ENCODE measurements at places on chromosomes 4 and X. TPM values are rescaled to one million over a fixed set of nuclear protein-coding genes. Genes with fewer than 3 reads are reported as not detected.

Gene FAM9A
- not detected for total RNA-seq

Gene TBC1D14
- total RNA-seq: 31.0 TPM

Gene TRIM61
- not detected for total RNA-seq

Gene KLF8
- 0.18 TPM for total RNA-seq

Gene TMEM185A
- 26.5 TPM for total RNA-seq

Gene GYPB
- not detected for total RNA-seq

GRCh38 chr4:26619784-26620183 lies 35.9 kb downstream of the TBC1D19 start:
- H3K4me1 ChIP-seq: peaks cover 14% of the 10 kb centered on the region
- H3K36me3 ChIP-seq: peaks cover 19% of the 10 kb centered on the region
- H3K4me3 ChIP-seq: no peak overlapping the region
- no peak for DNase-seq

DNA sequence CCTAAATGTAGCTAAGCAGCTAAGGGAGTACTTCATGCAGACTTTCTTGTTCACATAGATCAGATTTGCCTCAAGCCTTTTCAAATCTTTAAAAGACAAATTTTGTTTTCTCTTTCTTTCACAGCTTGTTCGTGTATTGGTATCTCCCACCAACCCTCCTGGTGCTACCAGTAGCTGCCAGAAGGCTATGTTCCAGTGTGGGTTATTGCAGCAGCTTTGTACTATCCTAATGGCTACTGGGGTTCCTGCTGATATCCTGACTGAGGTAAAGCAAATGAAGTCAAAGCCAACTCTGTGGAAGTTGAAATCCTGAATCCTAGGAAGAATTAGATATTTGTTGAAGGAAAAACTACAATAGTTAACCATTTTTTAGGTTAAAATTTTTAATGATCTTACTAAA lies 62.6 kb downstream of the USO1 start:
- H3K4me1 ChIP-seq: no peaks in the 10 kb centered on the region
- no peak for DNase-seq
- H3K27me3 ChIP-seq: no peaks in the 10 kb centered on the region
- H3K27ac ChIP-seq: no peak overlapping the region
- H3K4me3 ChIP-seq: no peak overlapping the region

GRCh38 chrX:95764972-95765451 lies 919.6 kb upstream of the DIAPH2 start:
- H3K27ac ChIP-seq: no peak overlapping the region
- no peaks in the 10 kb centered on the region for H3K36me3 ChIP-seq
- H3K4me1 ChIP-seq: no peaks in the 10 kb centered on the region

DNA sequence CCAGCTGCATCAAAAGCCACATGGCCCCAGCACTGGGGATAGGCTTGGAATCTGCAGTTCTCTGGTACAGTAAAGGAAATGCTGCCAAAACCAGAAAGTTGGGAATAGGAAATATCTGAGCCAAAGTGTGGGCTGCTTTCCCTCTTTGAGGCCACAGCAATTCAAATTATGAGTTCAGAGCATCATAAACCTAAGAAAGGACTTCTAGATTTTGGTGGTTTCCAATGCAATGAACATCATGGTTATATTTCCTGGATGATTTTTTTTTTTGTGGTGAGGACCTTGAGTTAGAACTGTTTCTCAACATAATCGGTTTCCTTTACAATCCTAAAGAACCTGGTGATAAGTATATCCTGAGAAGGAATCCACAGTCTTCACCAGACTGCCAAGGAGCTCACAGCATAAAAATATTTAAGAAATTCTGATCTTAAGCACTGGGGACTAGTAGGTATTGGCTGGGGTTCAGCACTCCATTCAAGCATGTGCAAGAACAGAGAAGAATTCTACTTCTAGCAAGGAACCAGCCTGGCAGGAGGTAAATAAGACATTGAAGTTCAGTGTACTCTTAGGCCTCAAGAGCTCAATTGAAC lies 29.8 kb upstream of the ARHGAP24 start:
- H3K4me3 ChIP-seq: no peak overlapping the region
- no peak overlapping the region for H3K27ac ChIP-seq
- DNase-seq: no peak

- no peaks in the 10 kb centered on the region for H3K27me3 ChIP-seq
- H3K27ac ChIP-seq: no peak overlapping the region
- no peak overlapping the region for H3K4me3 ChIP-seq
- H3K36me3 ChIP-seq: no peaks in the 10 kb centered on the region
Observed at GRCh38 chrX:43815209-43815608, 67.0 kb downstream of the MAOB start.

DNA sequence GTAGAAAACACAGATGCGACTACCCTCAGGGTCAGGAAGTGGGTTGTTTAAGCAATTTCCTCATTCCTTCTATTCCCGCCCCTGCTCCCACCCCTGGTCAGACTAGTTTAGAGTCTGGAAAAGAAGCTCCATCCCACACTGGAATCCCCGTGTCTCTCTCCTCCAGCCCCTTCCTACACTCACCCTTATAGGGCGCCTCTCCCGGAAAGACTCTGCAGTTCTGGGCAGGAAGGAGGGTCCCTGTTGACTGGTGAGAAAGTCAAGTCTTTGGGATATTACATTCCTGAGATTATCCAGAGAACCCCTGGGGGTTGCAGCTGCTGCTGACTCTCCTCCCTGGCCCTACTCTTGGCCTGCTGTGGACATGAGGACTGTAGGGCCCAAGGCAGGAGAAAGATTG lies 11.9 kb downstream of the STARD8 start:
- no peak overlapping the region for H3K4me3 ChIP-seq
- no peaks in the 10 kb centered on the region for H3K27me3 ChIP-seq
- H3K36me3 ChIP-seq: no peaks in the 10 kb centered on the region

DNA sequence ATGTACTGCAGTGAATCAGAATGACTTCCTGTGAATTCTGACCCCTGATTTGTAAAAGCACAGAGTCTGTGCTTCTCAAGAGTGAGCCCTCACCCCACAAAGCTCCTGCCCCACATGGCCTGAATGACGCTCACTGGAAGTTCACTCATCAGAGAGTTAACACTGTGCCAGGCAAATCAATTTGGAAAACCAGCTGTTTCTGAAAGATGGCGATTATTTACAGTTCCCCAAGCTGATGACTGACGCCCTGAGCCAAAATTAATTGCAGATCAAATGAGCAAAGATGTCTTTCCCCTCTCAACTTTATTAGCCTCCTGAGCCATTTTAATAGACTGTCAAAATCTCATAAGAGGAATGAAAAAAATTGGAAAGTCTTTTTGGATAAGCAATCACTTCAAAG lies 118.0 kb downstream of the SLC2A9 start:
- DNase-seq: no peak
- H3K27ac ChIP-seq: no peak overlapping the region
- H3K4me1 ChIP-seq: no peaks in the 10 kb centered on the region
- no peak overlapping the region for H3K4me3 ChIP-seq

- DNase-seq: no peak
- H3K27me3 ChIP-seq: no peaks in the 10 kb centered on the region
- H3K4me1 ChIP-seq: peaks cover 29% of the 10 kb centered on the region
- H3K27ac ChIP-seq: peak overlapping the region; percentile 72
- H3K36me3 ChIP-seq: peaks cover 5% of the 10 kb centered on the region
- H3K4me3 ChIP-seq: peak overlapping the region; percentile 91
Observed at GRCh38 chr4:169621731-169622492, 1.5 kb downstream of the CLCN3 start.

- DNase-seq: no peak
- no peaks in the 10 kb centered on the region for H3K36me3 ChIP-seq
- peaks cover 2% of the 10 kb centered on the region for H3K4me1 ChIP-seq
- no peak overlapping the region for H3K4me3 ChIP-seq
Observed at GRCh38 chrX:13515211-13515930, 54.0 kb upstream of the EGFL6 start.

DNA sequence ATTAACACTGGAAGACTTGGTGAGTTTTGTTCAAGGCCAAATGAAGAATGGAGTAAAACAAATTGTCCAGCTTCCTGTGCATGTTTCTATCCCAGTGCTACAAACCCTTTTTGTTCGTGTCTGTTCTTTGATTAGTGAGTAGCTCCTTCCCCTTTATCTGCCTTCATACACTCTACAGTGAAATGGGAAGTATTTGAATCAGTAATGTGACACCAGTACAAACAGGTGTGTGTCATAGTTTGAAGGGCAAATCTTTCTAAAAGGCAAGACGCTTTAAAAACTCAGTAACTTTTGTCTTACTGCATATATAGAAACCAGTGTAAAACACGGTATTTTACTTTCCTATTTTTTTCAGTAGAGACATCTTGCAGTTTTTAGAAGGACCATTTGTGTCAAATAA lies 5.9 kb downstream of the ARHGEF38 start:
- no peak overlapping the region for H3K4me3 ChIP-seq
- no peak for DNase-seq
- H3K36me3 ChIP-seq: no peaks in the 10 kb centered on the region
- peaks cover 39% of the 10 kb centered on the region for H3K27me3 ChIP-seq
- H3K27ac ChIP-seq: no peak overlapping the region

GRCh38 chr4:112511093-112511802 lies 4.7 kb downstream of the NEUROG2 start:
- DNase-seq: no peak
- H3K27ac ChIP-seq: no peak overlapping the region

- no peak for DNase-seq
- no peak overlapping the region for H3K27ac ChIP-seq
- no peaks in the 10 kb centered on the region for H3K4me1 ChIP-seq
- H3K36me3 ChIP-seq: no peaks in the 10 kb centered on the region
- H3K4me3 ChIP-seq: no peak overlapping the region
- peaks cover 3% of the 10 kb centered on the region for H3K27me3 ChIP-seq
Observed at GRCh38 chrX:70979136-70979762, 48.4 kb upstream of the SLC7A3 start.

DNA sequence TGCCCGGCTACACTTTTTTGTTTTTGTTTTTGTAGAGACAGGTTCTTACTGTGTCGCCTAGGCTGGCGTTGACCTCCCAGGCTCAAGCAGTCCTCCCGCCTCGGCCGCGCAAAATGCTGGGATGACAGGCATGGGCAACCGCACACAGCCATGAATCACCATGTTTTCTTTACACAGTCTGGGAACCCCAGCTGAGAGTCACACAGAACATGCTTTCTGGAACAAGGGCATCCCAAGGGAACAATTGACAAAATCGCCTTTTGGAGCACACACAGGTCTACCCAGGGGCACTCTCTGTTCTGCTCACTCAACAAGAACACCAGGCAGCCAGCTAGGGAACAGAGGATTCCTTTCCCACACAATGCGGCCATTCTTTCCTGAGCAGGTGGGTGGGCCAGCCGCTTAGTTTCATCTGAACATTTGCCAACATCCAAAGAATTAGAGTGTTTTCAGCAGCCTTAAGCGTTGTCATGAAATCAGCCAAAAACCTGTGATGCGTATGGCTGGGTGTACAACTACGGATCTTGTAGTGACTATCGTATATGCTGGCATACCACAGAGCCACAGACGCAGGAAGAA lies 15.7 kb downstream of the PRKX start:
- DNase-seq: peak; percentile 87
- no peaks in the 10 kb centered on the region for H3K36me3 ChIP-seq
- H3K27me3 ChIP-seq: no peaks in the 10 kb centered on the region
- H3K27ac ChIP-seq: peak overlapping the region; percentile 95

DNA sequence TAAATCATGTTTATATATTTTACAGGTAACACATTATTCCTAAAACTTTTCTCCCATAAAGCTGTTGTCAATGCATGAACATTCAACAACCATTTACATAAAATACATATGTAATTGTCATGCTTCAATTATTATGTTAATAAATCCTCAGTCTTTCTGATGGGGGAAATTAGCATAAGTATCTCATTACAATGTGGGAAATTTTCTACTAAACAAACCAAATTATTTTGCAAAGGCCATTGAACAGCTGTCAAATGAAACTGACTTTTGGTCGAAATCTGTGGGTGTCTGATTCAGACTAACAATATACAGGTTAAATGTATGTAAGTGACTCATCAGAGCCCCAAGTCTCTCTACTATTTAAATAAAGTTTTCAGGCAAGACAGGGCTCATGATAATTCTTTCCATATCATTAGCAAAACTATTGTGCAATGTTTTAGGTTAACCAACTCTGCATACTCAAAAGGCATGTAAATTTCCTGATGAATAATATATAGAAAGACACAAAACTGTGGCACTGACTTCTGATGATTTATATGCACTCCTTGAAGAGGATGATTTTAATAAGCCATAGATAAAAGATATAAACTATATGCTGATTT lies 795.3 kb upstream of the AADAT start:
- H3K27ac ChIP-seq: no peak overlapping the region
- DNase-seq: no peak
- H3K4me1 ChIP-seq: peaks cover 11% of the 10 kb centered on the region
- H3K27me3 ChIP-seq: no peaks in the 10 kb centered on the region

DNA sequence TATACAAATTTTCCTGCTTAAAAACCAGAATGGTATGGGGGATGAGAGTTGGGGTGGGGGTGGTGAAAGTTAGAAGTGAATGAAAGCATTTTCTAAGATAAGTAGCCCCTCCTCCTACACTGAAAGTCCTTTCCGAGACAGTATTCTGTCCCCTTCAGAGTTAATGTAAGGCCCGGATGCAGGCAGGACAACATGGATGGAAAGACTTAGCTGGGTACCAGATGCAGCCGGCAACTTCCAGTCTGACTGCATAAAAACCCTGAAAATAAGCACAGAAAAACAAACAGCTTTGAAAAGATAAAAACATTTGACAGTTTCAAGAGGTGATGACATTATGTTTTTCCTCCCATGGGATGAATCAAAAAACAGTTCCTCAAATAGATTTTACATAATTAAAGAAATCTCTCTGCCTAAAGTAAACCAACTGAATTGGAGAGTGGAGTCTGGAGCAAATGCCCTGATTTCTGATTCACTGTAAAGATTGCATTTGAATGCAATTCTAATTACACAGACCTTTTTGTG lies 196.3 kb downstream of the GPAT3 start:
- H3K36me3 ChIP-seq: no peaks in the 10 kb centered on the region
- H3K4me3 ChIP-seq: no peak overlapping the region
- peaks cover 13% of the 10 kb centered on the region for H3K27me3 ChIP-seq
- H3K27ac ChIP-seq: no peak overlapping the region
- DNase-seq: no peak
- H3K4me1 ChIP-seq: no peaks in the 10 kb centered on the region

- H3K4me3 ChIP-seq: peak overlapping the region; percentile 91
- peaks cover 20% of the 10 kb centered on the region for H3K4me1 ChIP-seq
- H3K27me3 ChIP-seq: no peaks in the 10 kb centered on the region
- DNase-seq: no peak
- peak overlapping the region; percentile 100 for H3K27ac ChIP-seq
Observed at GRCh38 chrX:135973025-135973547, 702 bp downstream of the MMGT1 start.

DNA sequence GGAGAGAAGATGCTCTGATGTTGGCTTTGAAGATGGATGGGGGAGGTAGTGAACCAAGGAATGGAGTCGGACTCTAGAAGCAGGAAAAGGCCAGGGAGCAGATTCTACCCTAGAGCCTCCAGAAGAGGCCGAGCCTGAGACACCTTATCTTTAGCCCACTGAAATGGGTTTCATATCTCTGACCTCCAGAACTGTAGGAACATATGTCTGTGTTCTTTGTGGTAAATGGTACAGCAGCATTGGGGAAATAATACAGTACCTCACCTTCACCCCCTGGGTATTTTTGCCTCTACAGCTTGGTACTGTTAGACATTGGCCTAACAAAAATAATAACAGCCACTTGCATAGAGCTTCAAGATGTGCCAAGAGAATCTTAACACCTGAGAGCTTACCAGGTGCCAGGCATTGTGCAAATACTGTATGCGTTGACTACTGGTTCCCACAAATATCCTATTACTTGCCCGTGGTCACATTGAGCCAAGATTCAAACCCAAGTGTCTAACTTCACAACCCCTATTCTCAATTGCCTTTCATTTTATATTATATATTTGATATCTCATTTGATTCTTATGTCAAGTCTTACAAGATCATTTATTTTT lies 57.0 kb upstream of the PGM2 start:
- no peak for DNase-seq
- H3K36me3 ChIP-seq: no peaks in the 10 kb centered on the region
- H3K4me3 ChIP-seq: no peak overlapping the region
- peaks cover 2% of the 10 kb centered on the region for H3K27me3 ChIP-seq
- no peak overlapping the region for H3K27ac ChIP-seq

Measured in osteocyte (in vitro differentiated cells).